ENCODE measurements at places on chromosomes 6 and 20.

DNA sequence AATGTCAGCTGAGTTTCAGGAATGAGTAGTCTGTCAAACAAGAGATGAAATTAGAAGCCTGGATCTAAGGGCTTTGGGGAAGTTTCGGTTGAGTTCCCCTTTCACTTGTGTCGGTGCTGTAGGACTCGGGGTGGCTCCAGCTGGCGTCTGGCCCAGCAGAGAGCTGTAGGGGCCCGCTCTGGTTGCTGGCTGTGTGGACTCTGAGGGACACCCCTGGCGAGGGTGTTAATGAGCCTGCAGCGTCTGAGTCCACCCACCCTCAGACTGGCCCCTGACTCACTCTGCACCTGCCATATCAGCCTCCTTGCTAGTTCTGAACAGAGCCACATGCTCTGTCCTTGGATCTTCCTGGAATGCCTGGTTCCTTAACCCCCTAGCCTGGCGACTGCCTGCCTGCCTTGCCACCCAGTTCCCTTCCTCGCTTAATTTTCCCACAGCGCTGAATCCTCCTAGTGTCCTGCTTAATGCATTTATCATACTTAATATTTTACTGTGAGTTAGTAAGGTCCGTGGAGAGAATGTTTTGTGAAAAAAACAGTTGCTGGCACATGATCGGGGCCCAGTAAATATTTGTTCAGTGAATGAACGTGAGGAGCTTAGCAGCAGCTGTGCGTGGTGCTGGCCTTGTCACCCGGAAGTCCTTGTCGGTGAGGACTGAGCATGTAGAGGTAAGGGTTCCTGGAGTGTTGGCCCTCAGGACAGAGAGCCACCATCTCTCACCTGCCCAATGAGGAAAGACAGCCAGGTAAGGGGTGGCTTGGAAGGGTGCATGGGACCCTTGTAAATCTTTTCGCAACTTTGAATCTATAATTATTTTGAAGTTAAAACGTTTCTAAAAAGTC, 1.6 kb downstream of the DNAJC5 start:
- peak; percentile 25 for DNase-seq

GRCh38 chr6:41376176-41376575, 40.8 kb downstream of the NCR2 start:
- DNase-seq, result no peak

DNA sequence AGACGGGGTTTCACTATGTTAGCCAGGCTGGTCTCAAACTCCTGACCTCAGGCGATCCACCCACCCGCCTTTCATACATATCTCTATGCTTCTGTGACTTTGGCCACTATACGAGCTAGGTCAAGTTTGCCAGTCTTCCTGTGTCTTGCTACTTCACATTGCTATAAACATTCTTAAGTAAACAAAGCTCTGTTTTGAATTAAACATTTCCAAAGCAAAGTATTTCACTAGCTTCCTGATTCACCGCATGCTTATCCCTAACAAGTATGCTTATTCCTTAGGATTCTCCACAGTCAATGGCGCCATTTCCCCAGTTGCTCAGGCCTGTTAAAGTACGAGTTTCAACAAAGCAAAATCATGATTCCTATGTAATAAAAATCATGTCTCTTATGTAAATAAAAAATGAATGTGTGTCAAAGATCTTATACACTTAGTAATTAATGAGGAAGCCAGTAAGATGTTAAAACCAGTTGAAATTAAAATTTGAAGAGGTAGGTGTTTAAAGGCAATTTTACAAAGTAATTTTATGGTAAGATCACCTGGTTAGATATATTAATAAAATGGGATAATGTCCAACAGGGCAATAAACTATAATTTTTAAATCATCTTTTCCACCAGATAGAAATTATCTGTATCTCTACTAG, 88.5 kb downstream of the PRKN start:
- no peak for DNase-seq

DNA sequence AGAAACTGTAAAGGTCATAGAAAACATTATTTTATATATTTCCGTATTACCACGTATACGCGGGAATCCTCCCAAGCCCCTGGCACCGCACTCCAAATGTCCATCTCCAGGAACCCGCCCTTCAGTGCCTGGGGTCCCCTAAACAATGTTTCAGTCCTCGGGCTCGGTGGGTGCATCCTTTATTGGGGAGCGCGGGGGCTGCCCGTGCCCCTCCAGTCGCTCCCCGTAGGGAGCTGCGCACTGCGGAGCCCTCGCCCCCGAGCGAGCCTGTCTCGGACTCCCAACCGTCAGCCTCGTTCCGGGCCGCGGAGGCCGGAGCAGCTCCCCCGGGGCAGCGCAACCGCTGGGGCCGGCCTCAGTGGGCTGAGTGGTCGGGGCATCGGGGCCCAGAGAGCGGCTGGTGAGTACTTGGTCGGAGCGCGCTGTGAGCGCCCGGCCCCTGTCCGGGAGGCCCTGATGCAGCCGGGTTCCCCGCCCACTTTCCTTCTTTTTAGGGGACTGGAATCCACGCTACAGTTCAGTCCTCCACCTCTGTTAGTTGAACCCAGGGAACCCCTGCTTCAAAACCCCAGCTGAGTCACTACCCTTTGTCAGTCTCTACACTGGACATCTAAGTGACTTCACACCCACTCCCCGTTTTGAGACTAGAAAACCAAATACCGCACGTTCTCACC, at the start of gene DNAH8:
TSS of gene DNAH8 (plus strand) at position 296 of the 674 bp plus-strand sequence. CDS start 7,499 bp downstream, outside the sequence.
- DNase-seq, result peak; percentile 24

- DNase-seq, result no peak
Measured at GRCh38 chr20:24382743-24383142, 86.7 kb upstream of the SYNDIG1 start.

DNA sequence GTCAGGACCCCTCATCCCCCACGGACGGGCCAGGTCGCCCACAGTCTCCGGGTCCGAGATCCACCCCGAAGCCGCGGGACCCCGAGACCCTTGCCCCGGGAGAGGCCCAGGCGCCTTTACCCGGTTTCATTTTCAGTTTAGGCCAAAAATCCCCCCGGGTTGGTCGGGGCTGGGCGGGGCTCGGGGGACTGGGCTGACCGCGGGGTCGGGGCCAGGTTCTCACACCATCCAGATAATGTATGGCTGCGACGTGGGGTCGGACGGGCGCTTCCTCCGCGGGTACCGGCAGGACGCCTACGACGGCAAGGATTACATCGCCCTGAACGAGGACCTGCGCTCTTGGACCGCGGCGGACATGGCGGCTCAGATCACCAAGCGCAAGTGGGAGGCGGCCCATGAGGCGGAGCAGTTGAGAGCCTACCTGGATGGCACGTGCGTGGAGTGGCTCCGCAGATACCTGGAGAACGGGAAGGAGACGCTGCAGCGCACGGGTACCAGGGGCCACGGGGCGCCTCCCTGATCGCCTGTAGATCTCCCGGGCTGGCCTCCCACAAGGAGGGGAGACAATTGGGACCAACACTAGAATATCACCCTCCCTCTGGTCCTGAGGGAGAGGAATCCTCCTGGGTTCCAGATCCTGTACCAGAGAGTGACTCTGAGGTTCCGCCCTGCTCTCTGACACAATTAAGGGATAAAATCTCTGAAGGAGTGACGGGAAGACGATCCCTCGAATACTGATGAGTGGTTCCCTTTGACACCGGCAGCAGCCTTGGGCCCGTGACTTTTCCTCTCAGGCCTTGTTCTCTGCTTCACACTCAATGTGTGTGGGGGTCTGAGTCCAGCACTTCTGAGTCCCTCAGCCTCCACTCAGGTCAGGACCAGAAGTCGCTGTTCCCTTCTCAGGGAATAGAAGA, 978 bp downstream of the HLA-A start:
- DNase-seq, result no peak

- no peak for DNase-seq
Measured at GRCh38 chr6:14734052-14734415, 511.8 kb upstream of the JARID2 start.

DNA sequence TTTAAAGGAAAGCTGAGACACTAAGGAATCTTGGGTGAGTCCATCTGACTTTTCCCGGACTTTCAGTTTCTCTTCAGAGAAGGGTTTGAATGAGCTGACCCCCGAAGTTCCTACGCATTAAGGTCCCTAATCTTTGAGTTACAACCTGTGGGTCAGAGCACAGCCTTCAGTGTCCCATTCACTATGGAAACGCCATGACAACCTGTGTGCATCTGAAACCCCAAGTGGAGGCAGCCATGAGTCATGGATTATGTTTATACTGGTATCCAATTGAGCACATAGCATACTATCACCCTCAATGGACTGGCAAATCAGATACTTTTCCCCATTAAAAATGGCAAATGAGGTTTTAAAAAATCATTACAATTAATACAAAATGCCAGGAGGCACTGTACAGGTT, 11.4 kb downstream of the MYLK4 start:
- DNase-seq, result no peak

DNA sequence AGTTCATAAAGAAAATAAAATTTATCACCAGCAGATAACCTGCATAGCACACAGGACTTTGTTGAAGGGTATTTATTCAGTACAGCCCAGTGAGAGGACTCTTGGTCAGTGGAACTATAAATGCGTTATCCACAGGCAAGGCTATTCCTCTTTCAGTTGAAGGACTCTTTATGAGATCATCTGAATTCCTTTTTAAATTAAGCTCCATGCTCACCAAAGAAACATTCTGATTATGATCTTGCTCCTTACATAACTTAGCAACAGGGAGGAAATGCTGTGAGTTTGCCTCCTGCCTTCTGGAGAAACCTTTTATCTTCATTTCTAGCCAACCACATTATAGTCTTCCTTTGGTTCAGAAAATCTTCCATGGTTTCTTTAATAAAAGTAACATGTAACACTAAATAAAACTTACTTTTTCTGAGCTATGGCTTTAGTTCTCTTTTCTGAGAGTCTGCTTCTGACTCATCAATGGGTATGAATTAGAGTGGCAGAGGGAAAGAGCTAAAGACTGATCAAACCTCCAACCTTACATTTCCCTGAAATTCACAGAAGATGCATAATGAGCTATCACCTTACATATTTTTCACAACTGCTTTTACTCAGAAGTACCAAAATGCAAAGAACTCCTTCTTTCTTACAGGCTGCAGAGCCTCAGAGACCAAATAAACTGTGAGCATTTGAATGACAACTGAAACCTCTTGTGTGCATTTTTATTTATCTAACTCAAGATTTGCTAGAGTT, 267.2 kb downstream of the ADGRG6 start:
- DNase-seq, result no peak

GRCh38 chr6:122747573-122747972, 31.9 kb upstream of the FABP7 start:
- DNase-seq, result no peak

GRCh38 chr6:54810147-54810546, 36.4 kb upstream of the FAM83B start:
- DNase-seq, result no peak

- peak; percentile 33 for DNase-seq
Measured at GRCh38 chr20:62122654-62123449, 577 bp downstream of the LSM14B start.

Data from T-helper 2 cell treated with Interferon-gamma antibody and Interleukin-4, amounts not matched to agents 5 μg/mL and 100 μg/mL, for 36 hours (primary cell).